ENCODE measurements at places on chromosomes 11 and 22.

- no peak overlapping the region for H3K27ac ChIP-seq
- no peak for DNase-seq
- H3K36me3 ChIP-seq, result no peaks in the 10 kb centered on the region
- H3K4me3 ChIP-seq, result no peak overlapping the region
- peaks cover 92% of the 10 kb centered on the region for H3K27me3 ChIP-seq
Observed at GRCh38 chr11:3194016-3194816, 24.4 kb downstream of the MRGPRG start.

GRCh38 chr22:46881373-46882118, 119.1 kb downstream of the TBC1D22A start:
- no peaks in the 10 kb centered on the region for H3K36me3 ChIP-seq
- H3K27ac ChIP-seq, result no peak overlapping the region
- no peak overlapping the region for H3K4me3 ChIP-seq
- no peak for DNase-seq
- no peaks in the 10 kb centered on the region for H3K4me1 ChIP-seq

DNA sequence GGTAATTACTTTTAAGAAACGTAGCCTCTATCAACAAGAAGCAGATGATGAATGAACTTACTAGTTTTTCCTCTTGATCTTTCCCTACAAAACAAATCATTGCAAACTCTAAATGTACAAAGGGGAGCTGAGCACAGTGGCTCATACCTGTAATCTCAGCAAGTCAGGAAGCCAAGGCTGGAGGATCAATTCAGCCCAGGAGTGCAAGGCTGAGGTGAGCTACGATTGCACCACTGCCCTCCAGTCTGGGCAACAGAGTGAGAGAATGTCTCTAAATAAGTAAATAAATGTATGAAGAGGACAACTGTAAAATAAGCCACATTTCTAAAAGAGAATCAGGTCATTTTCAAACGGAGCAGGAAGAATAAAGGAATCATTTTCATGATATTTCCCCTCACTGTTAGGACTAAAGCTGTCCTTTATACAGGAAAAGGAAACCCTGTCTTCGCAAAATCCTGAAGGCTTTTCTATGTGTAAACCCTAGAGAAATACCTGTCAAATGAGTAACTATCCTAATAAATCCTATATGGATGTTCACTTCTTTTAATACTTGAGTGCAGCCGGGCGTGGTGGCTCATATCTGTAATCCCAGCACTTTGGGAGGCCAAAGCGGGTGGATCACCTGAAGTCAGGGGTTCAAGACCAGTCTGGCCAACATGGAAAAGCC, 41.2 kb downstream of the RRAS2 start:
- DNase-seq, result no peak
- no peaks in the 10 kb centered on the region for H3K27me3 ChIP-seq
- no peak overlapping the region for H3K4me3 ChIP-seq
- H3K27ac ChIP-seq, result no peak overlapping the region
- peaks cover 8% of the 10 kb centered on the region for H3K4me1 ChIP-seq

DNA sequence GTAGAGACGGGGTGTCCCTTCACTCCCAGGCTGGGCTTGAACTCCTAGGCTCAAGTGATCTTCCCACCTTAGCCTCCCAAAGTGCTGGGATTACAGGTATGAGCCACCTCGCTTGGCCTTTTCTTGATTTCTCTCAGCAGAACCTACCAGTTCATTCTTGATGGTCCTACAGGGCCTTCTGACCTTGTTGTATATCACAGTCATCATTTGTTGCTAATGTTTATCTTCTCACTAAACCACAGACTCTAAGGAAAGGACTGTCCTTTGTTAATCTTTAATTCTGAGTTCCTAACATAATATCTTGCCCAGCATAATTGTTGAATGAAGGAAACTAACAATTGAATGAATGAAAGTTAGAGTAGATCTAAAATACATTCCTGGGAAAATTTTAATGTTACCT, 22.0 kb upstream of the ZC3H12C start:
- H3K36me3 ChIP-seq, result no peaks in the 10 kb centered on the region
- no peak for DNase-seq
- H3K4me1 ChIP-seq, result peaks cover 34% of the 10 kb centered on the region
- H3K27me3 ChIP-seq, result no peaks in the 10 kb centered on the region
- no peak overlapping the region for H3K4me3 ChIP-seq

GRCh38 chr22:39577366-39577765, 6.8 kb downstream of the CACNA1I start:
- peaks cover 8% of the 10 kb centered on the region for H3K4me1 ChIP-seq
- H3K4me3 ChIP-seq, result no peak overlapping the region
- peaks cover 63% of the 10 kb centered on the region for H3K27me3 ChIP-seq

DNA sequence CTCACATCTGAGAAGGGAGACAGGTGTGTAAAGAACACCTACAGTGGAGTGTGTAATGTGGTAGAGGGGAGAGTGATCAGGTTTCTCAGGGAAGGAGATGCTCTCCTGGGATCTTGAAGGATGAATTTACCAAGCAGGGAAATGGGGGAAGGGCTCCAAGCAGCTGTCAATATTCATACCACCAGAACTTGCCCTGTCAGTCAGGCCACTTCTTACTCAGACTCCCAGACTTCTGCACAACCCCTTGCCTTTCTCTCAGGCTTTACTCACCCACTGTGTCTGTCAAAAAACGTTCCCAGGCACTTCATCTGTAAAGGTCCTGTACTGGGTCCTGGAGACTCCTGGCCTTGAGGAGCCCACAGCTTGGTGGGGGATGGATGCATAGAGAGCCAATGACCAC, 14.0 kb upstream of the FCHSD2 start:
- no peaks in the 10 kb centered on the region for H3K36me3 ChIP-seq
- DNase-seq, result no peak
- H3K4me1 ChIP-seq, result peaks cover 12% of the 10 kb centered on the region
- no peaks in the 10 kb centered on the region for H3K27me3 ChIP-seq
- no peak overlapping the region for H3K4me3 ChIP-seq
- H3K27ac ChIP-seq, result no peak overlapping the region

GRCh38 chr22:19639610-19640135, 74.6 kb upstream of the SEPTIN5 start:
- H3K27ac ChIP-seq, result no peak overlapping the region
- DNase-seq, result no peak
- H3K36me3 ChIP-seq, result no peaks in the 10 kb centered on the region
- no peak overlapping the region for H3K4me3 ChIP-seq
- no peaks in the 10 kb centered on the region for H3K4me1 ChIP-seq
- H3K27me3 ChIP-seq, result peaks cover 40% of the 10 kb centered on the region

GRCh38 chr11:2701898-2702434, 2.2 kb upstream of the KCNQ1OT1 start:
- H3K27ac ChIP-seq, result no peak overlapping the region

GRCh38 chr11:111855506-111855905, 15.9 kb downstream of the ALG9 start:
- no peak overlapping the region for H3K4me3 ChIP-seq
- H3K27ac ChIP-seq, result no peak overlapping the region
- no peaks in the 10 kb centered on the region for H3K4me1 ChIP-seq
- no peaks in the 10 kb centered on the region for H3K27me3 ChIP-seq
- DNase-seq, result no peak
- peaks cover 6% of the 10 kb centered on the region for H3K36me3 ChIP-seq

DNA sequence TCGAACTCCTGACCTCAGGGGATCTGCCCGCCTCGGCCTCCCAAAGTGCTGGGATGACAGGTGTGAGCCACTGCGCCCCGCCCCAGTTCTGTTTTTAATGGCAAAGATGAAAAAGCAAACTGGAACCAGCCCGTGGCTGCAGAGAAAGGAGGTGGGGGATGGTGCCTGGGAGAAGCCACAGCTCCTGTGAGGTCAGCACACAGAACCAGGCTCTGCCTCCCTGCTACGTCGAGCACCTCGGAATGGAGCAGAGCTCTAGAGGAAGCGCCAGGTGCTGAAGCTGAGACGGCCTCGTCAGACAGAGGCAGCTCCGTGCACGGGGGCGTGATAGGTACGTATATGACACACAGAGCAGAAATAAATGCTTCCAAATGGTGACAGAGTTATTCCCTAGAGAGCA, 8.5 kb downstream of the DRD4 start:
- no peak for DNase-seq
- H3K4me1 ChIP-seq, result no peaks in the 10 kb centered on the region
- H3K4me3 ChIP-seq, result no peak overlapping the region
- H3K27me3 ChIP-seq, result no peaks in the 10 kb centered on the region

DNA sequence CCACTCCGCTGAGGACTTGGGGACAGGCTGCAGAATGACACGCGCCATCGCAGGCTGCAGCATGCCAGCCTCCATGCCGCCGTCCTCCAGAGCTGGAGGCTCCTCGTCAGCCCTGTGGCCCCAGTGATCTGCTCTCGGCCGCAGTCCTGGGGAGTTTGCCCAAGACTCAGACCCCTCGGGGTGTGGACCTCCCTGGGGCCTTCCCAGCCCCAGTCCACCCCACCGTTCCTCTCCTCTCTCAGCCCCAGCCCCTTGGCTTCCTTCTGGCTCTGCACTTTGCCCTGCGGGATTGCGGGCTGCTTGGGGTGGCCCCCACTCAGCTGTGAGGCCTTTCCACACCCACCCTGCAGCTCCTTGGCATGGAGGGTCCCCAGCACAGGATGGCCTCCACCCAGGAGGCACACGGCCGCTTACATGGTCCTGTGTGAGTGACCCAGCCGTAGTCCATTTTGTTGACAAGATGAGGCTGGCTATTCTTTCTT, 414.9 kb downstream of the TBC1D22A start:
- H3K4me3 ChIP-seq, result no peak overlapping the region
- no peaks in the 10 kb centered on the region for H3K27me3 ChIP-seq
- H3K36me3 ChIP-seq, result no peaks in the 10 kb centered on the region
- no peaks in the 10 kb centered on the region for H3K4me1 ChIP-seq

GRCh38 chr11:100793525-100793924, 106.4 kb downstream of the ARHGAP42 start:
- H3K4me1 ChIP-seq, result peaks cover 14% of the 10 kb centered on the region
- no peaks in the 10 kb centered on the region for H3K27me3 ChIP-seq
- no peak overlapping the region for H3K27ac ChIP-seq
- no peaks in the 10 kb centered on the region for H3K36me3 ChIP-seq
- no peak overlapping the region for H3K4me3 ChIP-seq

DNA sequence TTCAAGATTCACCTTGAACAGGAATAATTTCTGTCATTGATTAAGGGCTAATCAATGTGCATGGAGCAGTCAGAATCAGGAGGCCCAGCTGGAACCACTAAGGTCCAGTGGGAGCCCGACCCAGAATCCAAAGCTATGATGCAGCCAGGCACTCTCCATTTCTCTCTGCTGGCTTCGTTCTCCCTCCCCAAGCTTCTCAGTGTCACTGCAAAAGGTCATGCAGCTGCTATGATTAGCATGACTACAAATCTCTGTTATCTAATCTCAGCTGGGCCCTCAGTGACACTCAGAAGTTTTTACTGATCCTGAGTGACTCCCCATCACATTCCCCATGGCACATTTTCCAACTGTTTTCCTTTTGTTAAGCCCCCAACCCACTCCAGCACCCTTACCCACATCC, 31.1 kb upstream of the PRSS23 start:
- H3K36me3 ChIP-seq, result no peaks in the 10 kb centered on the region
- no peak overlapping the region for H3K27ac ChIP-seq
- no peak for DNase-seq
- peaks cover 26% of the 10 kb centered on the region for H3K4me1 ChIP-seq

- peaks cover 91% of the 10 kb centered on the region for H3K27me3 ChIP-seq
- H3K4me3 ChIP-seq, result no peak overlapping the region
- H3K36me3 ChIP-seq, result no peaks in the 10 kb centered on the region
Observed at GRCh38 chr22:44532552-44532951, 34.5 kb upstream of the RTL6 start.

DNA sequence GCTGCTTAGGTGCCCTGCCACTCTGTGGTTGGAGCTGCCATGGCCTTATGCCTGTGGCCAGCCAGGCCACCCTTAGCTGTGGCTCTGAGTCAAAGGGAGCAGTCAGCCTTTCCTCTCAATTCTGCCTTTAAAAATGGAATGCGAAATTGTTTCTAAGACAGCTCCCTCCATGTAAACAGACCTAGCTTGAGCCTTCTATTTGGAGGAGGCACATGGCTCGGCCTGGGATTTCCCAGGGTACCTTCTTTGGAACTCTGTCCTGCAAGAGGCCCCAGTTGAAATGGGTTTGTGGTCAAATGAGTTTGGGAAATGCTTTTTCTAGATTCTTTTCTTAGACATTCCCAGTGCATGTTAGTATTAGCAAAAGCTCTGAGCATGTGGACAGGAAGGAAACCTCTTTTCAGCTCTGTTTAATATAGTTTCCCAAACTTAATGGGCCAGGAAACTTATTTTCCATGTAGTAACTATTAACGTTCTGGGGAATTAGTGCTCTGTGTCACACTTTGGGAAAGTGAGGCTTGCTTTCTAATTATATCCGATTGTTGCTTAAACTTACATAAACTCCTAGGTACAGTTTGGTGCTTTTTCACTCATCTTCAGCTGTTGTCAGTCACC, 7.8 kb downstream of the PHOX2A start:
- H3K4me1 ChIP-seq, result no peaks in the 10 kb centered on the region
- H3K27me3 ChIP-seq, result peaks cover 16% of the 10 kb centered on the region
- no peak for DNase-seq
- peaks cover 51% of the 10 kb centered on the region for H3K36me3 ChIP-seq

DNA sequence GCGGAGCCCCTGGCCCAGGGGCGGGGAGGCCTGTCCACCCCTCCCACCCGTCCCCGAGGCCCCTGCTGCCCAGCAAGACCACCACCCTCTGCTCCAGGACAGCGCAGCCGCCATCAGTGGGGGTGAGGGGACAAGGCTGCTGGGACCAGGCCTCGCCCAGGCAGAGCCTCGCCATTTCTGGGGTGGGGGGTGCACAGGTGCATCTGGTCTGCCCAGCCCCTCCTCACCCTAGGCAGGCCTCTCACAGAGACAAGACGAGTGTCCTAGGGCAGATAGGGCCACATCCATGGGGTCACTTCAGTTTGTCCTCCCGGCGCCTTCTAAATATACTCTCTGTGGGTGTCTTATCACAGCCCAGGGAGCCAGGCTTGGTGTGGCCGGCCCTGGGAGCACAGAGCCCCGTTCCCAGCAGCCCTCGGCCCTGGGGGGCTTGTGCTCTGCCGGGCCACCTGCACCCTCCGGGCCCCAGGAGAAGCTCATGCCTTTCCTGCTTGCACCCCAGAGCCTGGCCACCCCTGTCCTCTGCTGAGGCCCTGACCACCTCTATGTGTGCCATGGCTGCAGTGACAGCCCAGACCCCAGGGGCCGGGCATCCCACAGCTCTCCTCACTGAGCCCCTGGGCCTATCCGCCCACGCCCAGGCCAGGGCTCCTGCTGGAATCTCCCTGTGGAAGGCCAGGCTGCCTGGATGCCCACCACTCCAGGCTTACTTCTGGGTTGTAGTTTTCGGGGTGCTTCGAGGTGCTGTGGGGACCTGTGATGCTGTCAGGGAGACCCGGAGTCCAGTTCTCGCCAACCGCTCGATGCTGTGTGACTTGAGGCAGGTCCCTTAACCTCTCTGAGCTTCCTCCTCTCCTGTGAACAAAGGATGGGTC, 70.8 kb downstream of the KCNQ1 start:
- H3K27me3 ChIP-seq, result peaks cover under 1% of the 10 kb centered on the region
- no peaks in the 10 kb centered on the region for H3K4me1 ChIP-seq
- peaks cover 5% of the 10 kb centered on the region for H3K36me3 ChIP-seq
- no peak overlapping the region for H3K4me3 ChIP-seq
- H3K27ac ChIP-seq, result no peak overlapping the region

All from Calu3 (cell line).